DMS 273 treated with DMSO at 0.1 percent for 48 hours (cell line): ENCODE measurements at places on chromosomes 7 and 10.

DNA sequence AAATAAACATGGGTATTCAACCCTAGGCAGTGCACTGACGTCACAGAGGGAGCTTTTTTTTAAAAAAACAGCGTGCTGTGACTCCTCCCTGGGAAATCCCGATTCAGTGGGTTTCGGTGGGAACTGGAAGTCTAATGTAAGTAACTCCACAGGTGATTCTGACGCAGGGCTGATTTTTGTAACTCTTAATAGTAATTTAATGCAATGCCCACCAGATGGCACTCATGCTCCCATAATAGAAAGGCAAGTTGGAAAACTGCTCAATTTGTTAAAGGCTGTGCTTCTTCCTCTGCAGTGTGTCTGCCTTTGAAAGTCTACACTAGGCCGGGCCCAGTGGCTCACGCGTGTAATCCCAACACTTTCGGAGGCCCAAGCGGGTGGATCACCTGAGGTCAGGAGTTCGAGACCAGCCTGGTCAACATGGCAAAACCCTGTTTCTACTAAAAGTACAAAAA lies 10.9 kb upstream of the RSU1 start:
- DNase-seq: peak; percentile 37

DNA sequence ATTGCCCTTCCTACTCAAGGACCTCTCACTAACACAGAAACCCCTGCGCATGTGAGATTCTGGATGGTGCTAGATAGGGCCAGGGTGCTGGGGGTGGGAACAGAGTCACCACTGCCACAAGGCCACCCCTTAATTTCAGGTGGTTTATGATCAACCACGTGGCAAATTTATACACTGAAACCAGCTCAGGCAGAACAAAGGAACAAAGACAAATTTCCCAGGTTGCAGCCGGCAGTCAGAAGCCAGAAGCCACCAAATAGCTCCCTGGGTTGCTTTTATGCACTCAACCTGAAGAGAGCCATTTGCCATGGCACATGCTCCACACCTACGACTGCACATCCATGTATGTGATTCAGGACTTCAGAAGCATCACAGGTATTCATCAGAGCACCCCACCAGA lies 2.5 kb downstream of the VOPP1 start:
- DNase-seq: no peak

GRCh38 chr7:156604311-156604710 lies 36.3 kb upstream of the RNF32 start:
- DNase-seq: no peak

DNA sequence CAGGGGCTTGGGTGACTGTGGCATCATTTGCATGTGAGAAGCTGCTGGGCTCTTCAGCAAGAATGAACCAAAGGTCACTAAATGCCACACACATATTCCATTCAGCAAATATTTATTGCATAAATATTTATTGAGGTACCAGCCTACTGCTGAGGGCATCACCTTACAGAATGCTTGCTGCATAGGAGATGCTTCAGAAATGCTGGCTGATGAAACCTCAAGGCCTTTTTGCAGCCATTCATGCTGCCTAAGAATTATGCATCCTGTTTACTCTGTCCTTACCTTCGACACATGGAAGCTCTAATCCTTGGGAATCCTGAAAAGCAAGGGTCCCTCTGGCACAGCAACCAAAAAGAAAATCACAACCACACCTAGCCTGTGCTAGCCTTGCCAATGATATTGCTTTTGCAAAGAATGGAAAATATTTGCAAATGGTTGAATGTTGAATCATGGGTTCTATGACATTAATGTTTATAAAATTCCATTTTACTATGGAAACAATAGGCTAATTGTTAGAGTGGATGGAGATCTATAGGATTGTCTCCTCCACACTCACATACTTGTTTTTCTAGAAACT lies 79.6 kb downstream of the PCGF5 start:
- DNase-seq: no peak

- no peak for DNase-seq
These were observed 117.0 kb downstream of the ADCY1 start for GRCh38 chr7:45691155-45691656.

DNA sequence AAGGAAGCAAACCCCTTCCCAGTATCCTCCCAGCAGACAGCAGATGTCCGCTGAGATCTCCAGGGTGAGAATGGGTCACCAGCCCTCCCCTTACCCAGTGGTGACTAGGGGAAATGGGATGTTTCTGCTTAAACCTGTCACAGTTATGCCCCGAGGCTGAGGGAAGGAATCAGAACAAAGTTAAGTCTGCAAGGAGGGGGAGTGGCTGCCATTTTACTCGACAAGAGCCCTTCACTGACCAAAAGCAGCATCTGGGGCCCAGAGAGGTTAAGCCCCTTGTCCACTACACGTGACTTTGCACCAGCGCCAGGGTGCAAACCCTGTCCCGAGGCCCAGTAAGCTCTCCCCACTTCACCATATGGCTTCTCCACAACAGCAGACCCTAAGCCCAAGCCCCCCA lies 4.6 kb upstream of the NANOS1 start:
- no peak for DNase-seq

- DNase-seq: no peak
These were observed 96.7 kb upstream of the LRGUK start for GRCh38 chr7:134030460-134030865.

DNA sequence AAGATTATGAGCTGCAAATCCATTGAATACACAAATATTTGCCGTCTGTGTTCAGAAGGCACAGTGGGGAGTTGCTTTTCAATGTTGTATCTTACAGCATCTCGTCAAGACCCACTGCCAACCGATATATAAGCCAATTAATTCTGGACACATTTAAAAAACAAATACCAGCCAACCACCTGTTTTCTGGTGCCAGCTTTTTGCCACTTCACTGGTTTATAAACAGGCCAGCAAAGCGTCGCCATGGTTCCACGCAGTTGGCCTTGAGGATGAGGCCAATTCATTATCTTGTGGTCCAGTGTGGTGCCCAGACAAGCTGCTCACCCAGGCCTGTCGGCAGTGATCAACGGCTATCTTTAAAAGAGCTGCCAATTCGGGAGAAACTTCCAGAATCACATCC lies 321.0 kb downstream of the TCERG1L start:
- DNase-seq: no peak

DNA sequence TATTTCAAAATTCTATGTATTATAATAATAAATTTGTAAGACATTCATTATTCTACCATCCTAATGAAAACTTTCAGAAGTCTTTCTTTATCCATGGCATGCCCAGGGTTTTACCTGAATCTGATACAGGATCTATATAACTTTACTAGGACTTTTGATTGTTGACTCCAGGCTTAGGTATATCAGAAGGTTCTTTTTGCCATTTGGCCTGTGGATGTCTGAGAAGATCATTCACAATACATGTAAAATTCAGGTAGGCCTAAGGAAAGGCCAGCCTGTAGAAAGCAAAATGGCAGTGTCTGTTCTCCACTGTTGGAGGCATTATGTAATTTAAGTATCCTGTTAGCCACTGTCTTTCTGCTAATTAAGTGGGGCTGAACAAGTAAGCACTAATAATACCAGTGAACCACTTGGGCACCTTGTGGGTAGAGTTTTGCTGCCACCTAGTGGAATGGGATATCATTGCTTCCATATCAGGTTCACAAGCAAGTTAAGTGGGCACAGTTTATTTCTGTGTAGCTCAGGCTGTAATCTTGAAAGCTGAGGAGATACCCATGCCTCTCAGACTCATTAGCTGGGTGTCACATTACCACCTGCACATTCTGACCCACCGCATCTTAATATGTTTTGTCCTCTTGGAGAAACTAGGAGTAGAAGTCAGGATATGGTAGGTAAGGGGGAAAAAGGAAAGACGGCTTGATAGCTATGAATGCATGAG lies 105.5 kb downstream of the SEPTIN7 start:
- peak; percentile 83 for DNase-seq

GRCh38 chr10:43966571-43966965 lies 317.9 kb upstream of the ZNF32 start:
- DNase-seq: no peak

DNA sequence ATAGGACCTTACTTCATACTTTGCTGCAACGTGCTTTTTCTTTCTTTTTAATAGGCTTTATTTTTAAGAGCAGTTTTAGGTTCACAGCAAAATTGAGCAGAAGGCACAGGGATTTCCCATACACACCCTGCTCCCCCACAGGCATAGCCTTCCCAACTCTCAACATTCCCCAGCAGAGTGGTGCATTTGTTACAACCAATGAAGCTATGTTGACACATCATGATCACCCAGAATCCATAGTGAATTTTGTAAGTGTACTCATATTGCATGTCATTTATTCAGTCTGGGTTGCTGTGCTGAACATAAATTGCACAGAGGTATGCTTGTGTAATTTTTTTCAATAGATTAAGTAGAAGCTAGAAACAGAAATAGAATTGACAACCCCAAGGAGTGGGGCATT lies 327.3 kb downstream of the INHBA start:
- no peak for DNase-seq

GRCh38 chr10:102314801-102315200 lies 69.5 kb downstream of the GBF1 start:
- DNase-seq: no peak

DNA sequence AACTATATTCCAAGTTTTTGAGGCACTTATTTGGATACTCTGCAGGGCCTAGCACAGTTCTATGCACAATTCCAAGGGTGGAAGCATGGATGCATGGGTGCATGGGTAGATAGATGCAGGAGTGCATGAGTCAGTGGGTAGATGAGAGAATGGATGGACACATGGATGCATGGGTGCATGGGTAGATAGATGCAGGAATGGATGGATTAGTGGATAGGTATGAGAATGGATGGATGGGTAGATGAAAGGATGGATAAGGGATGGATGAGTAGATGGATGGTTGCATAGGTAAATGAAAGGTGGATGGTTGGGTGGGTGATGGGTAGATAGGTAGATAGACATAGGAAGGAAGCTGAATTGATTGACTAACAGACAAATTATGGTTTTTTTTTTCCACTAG lies 15.6 kb downstream of the PNLIPRP2 start:
- no peak for DNase-seq

- peak; percentile 69 for DNase-seq
These were observed 50.0 kb downstream of the NPY start for GRCh38 chr7:24334012-24334411.

GRCh38 chr7:8719102-8719501 lies 285.7 kb downstream of the NXPH1 start:
- no peak for DNase-seq

- no peak for DNase-seq
These were observed 130.9 kb upstream of the MBL2 start for GRCh38 chr10:52903397-52903938.

- no peak for DNase-seq
These were observed 60.7 kb downstream of the TNS3 start for GRCh38 chr7:47521011-47521795.

DNA sequence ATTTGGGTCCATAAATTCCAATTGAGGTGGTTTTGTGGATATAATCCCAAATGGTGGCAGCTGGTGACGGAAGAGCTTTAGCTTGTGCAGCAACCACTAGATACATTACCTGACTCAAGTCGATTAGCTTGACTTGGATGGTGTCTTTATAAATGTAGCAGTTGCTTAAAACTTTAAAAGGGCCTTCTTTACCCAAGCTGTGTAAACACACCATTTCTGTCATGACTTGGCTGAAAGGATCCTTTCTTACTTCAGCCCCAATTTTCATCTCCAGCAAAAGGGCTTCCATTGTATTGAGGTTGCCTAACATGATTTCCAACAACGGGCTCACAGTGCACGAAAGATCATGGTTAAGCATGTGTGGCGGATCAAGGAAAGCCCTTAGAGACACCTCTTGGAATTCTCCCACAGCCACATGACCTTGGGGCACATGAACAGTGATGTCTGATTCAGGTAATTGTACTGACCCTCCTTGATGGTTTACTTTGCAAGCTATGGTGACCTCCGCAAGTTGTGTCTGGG lies 57.9 kb downstream of the MACC1 start:
- DNase-seq: no peak

DNA sequence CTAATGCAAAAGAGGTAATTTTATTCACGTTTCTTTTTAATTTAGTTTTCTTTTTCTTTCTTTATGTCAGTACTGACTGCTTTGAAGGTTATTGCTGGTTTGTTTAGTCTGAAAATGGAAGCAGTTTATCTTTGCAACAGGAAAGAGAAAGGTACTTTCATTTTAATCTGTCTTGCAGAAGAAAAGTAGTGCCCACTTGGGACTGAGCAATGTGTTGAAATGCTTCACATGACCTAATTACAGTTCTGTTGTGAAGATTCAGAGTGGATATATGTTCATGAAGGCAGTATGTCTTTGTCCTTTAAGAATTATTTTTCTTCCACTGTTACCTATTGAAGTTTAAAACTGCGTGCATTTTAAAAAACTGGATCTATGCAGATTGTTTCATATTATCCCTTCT lies 80.1 kb downstream of the ANKIB1 start:
- no peak for DNase-seq

DNA sequence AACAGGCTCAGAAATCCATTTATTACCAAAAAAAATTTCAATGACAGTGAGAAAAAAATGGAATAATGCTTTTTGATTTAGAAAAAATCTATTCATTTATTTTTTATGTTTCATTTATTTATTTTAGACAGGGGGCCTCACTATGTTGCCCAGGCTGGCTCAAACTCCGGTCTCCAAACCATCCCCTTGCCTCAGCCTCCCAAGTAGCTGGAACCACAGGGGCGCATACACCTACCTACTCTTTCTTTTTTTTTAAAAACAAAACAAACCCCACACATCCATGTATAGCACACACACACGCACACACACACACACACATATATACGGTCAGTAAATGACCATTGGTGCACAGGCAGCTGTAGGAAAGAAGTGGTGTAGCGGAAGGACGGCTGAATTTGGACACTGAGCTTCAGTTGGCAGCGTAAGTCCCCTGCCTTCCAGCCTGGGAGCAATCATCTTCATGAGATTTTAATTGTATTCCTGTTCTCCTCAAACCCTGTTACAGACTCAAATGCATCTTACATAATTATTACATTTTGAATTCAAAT lies 28.8 kb downstream of the ARL4A start:
- DNase-seq: no peak

- DNase-seq: no peak
These were observed 23.3 kb downstream of the BPGM start for GRCh38 chr7:134669845-134670373.
